ENCODE measurements at places on chromosomes 7 and 10.

- DNase-seq, result no peak
Observed at GRCh38 chr10:91284486-91285090, 64.1 kb downstream of the PCGF5 start.

GRCh38 chr10:22643116-22643515 lies 71.3 kb downstream of the PIP4K2A start:
- no peak for DNase-seq

- no peak for DNase-seq
Observed at GRCh38 chr10:102537367-102537766, 33.6 kb downstream of the SUFU start.

DNA sequence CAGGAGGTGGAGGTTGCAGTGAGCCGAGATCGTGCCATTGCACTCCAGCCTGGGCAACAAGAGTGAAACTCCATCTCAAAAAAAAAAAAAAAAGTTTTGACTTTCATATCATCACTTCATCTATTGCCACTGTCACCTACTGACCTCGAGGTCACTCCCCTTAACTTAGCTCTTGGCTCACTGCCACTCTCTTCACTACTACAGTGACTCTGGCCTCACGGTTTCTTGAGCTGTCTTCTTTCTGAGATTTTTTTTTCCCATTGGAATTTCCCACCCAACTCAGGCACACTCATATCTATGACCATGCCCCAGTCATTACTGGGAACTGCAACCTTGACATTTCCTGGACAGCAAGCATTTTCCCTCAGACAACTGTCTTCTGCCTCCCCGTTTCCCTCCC lies 42.6 kb upstream of the C7orf33 start:
- DNase-seq, result no peak

DNA sequence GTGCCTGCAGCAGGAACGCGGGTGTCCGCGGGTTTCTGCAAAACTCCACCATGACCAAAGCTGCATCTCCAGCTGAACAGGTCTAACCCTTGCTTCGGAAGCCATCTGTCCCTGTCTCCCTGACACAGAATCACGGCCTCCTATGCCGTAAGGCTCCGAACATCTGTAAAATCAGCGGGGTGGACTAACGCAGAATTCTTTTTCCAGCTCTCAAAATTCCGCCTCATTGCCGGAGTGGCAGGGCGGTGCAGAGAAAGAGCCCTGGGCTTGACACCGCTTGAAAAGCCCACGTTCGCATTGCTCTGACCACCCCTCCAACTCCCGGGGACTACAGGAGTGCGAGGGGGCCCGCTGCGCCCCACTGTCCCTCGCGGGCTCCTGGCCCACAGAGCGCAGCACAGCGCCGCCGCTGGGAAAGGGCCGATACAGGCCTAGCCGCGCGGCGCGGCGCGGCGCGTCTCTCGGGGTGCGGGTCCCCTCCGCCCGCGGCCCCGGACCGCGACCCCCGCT lies 409 bp downstream of the DNMBP start:
- no peak for DNase-seq

GRCh38 chr10:68406111-68406814 lies 814 bp downstream of the RUFY2 start:
- peak; percentile 39 for DNase-seq

DNA sequence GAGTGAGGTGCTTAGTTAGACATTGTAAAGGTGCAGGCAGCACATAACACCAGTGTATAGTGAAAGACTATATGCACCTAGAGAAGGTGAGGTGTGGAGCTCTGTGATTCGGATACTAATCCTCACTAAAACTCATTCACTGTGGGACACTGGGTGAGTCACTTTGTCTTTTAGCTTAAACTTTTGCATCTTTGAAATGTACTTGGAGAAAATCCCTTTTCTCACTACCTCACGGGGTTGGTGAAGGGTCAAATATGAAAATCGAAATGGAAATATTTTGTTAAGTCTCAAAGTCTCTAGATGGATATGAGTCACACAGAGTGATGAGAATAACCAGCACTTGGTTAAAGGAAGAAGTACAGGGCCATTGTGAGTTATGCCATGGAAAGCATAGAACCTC lies 38.0 kb downstream of the MDFIC start:
- no peak for DNase-seq

DNA sequence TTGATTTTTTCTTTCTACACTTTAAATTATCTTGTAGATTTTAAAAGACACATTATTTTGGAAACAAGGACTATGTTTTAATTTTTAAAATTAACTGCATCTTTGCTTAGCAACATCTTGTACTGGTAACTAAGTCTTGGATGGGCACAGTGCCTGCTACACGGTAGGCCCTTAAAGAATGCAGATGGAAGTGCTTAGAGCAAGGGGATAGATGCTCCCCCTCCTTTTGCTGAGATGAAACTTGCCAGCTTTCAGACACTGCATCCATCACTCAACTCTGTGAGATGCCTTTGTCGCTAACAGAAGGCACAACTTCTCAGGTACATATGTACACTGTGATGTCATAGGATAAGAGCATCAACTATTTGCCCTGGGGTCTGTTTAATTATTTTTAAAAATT lies 103.9 kb downstream of the LRRC18 start:
- no peak for DNase-seq

DNA sequence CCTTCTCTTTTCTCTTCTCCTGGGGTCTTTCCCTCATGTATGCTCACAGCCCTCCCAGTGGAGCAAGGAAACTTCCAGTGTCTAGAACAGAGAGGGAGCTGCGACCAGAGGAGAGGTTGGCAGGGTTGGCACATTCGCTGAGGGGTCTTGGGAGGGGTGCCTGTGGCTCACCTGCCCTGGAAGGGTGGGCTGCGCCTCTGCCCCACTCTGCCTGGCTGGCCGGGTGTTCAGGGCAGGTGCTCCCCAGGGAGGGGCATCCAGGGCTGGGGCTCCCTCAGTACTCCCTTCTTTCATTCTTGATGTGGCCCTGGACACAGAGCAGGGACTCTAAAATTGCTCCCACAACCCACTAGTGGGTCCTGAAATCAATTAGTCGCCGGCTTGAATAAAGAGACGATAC lies 16.9 kb downstream of the SHH start:
- DNase-seq, result no peak

GRCh38 chr10:125097409-125098070 lies 62.8 kb downstream of the CTBP2 start:
- DNase-seq, result no peak

GRCh38 chr7:74475243-74475986 lies 21.7 kb downstream of the GTF2IRD1 start:
- no peak for DNase-seq

DNA sequence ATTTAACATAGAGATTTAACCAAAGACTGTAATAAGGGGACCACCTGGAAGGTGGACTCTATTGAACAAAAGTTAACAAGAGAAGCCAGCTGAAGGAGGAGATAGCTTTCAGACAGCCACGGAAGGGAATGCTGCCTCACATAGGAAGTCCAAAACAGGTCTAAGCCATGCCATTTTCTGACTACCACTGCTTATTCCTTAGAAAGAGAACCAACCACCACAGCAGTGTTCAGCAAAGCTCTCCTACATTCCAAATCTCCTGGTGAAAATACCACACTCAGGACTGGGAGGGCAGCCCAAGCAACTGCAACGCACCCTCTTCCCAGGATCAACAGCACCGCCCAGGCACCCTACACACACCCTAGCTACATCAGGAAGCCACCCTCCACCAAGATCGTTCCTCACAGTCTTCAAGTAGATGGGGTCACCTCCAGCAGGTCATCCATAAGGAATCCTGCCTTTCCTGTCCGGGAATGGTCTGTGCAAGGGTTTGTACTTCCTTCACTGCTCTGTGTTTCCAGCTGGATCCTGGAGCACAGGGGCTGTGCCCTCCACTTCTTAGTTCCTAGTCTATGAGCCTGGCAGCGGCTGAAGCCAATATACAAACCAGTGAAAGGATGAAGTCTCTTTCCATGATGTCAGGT lies 2.5 kb downstream of the KIAA1549 start:
- DNase-seq, result no peak

GRCh38 chr7:29797112-29797944 lies 9.0 kb upstream of the WIPF3 start:
- no peak for DNase-seq

GRCh38 chr10:35643151-35644049 lies 1.3 kb upstream of the FZD8 start:
- peak; percentile 33 for DNase-seq

DNA sequence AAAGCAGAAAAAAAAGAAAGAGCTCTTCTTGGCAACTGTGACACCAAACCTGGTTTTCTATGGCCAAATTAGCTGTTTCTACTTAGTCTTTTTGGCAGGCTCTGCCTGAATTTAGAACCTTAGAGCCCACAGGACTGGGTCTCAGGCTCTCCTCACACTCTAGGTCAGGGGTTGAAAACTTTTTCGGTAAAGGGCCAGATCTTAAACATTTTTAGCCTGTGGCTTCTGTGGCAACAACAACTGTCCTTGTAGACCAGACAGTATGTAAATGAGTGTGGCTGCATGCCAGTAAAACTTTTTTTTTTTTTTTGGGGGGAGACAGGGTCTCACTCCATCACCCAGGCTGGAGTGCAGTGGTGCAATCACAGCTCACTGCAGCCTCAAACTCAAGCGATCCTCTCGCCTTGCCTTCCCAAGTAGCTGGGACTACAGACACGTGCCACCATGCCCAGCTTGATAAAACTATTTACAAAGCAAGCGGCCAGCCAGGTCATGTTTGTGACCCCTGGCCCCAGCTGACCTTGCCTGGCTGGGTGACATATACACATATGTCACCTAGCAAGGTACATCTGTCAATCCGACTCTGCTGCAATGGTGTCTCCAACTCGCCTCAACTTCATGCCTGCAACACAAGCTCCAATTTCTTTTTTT lies 17.4 kb downstream of the KPNA7 start:
- DNase-seq, result no peak

- DNase-seq, result no peak
Observed at GRCh38 chr7:42993038-42993437, 60.9 kb downstream of the MRPL32 start.

GRCh38 chr7:31407178-31407676 lies 66.7 kb upstream of the NEUROD6 start:
- DNase-seq, result no peak

GRCh38 chr7:155863721-155864151 lies 51.5 kb upstream of the SHH start:
- DNase-seq, result no peak

DNA sequence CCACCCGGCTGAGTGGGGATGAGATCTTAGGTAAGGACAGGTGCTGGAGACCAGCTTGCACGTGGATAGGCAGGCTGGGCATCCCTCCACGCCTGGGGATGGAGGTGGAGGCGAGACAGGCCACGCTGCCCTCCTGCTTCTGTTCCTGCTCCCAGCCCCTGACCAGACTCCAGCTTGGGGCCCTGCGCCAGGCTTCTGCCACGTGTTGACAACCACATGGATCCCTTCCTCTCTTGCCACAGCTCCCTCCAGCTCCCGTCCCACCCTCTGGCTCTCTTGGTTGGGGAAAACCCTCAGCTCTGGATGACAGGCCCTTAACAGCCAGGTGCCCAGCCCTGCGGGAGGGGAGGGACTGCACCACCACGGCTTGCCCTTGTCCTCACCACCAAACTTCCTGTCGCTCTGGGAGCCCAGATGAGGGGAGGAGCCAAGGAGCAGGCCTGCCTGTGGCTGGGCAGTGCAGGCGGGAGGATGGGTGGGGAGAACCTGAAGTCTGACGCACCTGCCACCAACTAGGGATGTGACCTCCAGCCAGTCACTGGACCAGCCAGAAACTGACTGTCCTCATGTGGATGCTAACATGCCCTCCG lies 36.0 kb downstream of the KCNH2 start:
- DNase-seq, result no peak

DNA sequence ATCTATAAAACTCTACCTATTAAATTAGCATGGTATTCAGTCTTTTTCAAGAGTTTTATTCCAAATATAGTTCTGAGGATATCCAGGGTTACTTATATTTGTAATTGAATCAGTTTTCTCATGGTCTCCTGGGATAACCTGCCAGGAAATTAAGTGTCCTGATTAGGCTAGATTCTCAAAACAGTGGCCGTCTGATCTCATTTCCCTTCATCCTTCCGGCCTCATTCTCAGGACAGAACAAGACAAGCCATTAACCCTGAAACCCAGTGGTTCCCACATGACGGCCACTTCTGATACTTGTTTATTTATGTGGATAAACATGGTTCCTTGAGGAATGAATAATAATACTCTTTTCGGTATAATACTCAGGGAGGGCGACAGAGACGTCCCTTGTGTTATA lies 417.6 kb upstream of the POT1 start:
- no peak for DNase-seq

DNA sequence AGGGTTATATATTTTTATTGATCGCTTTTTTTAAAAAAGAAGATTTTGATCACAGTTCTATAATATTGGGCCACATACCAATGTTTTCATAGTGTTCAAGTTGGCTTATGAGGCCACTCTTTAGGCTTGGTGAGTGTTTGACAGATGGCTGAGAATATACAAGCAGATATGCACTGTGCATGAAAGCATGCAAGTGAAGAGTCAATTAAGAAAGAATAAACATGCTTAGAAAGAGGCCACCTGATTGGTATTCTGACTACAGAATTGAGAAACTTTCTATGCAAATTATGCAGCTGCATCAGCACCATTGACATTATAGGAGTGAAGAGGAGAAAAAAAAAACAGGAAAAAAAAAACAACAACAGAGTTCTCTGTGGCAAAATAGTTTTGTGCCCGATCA lies 39.9 kb downstream of the CABCOCO1 start:
- DNase-seq, result no peak

DNA sequence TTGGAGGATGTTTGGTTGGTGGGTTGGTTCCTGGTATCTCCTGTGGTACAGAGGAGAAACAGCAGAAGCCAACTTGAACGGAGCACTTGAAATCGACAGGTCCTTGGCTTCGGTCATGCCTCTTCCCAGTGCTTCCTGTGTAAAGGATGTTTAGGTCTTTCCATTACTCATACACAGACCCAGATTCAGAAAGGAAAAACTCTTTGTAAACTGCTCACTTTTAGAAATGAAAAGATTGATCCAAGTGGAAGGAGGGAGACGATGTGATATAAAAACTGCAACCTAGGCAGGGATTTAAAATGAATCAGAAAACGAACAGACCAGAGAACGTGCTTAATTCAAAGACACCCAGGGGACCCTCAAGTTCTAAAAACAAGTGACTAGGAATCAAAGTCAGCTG lies 338.4 kb downstream of the GALNT17 start:
- no peak for DNase-seq

- DNase-seq, result no peak
Observed at GRCh38 chr7:21198921-21199320, 229.0 kb upstream of the SP4 start.

DNA sequence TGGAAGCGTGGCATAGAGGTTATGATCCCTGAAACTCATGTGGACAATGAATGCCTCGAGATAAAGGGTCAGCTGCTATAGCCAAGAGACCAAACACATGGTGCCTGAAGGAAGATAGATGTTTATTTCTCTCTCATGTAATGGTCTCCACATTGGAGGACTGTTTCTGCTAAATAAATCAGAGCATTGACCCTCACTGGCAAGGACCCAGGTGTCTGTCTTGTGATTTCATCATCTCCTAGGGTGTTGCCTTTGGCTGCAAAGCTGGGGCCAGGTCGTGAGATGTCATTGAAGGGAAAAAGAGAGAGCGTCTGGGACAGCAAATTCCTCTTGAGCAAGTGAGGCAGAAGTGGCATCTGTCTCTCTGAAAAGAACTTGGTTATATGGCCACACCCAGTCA lies 64.6 kb downstream of the JCAD start:
- no peak for DNase-seq

GRCh38 chr10:96719200-96719599 lies 1.1 kb downstream of the PIK3AP1 start:
- DNase-seq, result no peak

- DNase-seq, result no peak
Observed at GRCh38 chr10:103545771-103546281, 52.3 kb downstream of the NEURL1 start.

- no peak for DNase-seq
Observed at GRCh38 chr10:130713135-130713534, 576.9 kb downstream of the GLRX3 start.

- DNase-seq, result no peak
Observed at GRCh38 chr7:27846388-27846787, 106.4 kb downstream of the TAX1BP1 start.
